ENCODE measurements at places on chromosomes 13 and 19. TPM values are rescaled to one million over a fixed set of nuclear protein-coding genes. Genes with fewer than 3 reads are reported as not detected.

WIZ gene
- polyA plus RNA-seq, result 29.8 TPM

KLF1 gene
- 0.33 TPM for polyA plus RNA-seq

FAM187B gene
- polyA plus RNA-seq, result 0.19 TPM

ATP8A2 gene
- 1.7 TPM for polyA plus RNA-seq

TMC4 gene
- 2.9 TPM for polyA plus RNA-seq

GRCh38 chr13:32040052-32040642, 8.6 kb downstream of the FRY start:
- no peak for DNase-seq

GRCh38 chr19:7762719-7763293, at the start of gene CLEC4M:
Gene CLEC4M (plus strand): TSS chr19:7763243. CDS start chr19:7763267, 24 bp downstream.
- DNase-seq, result no peak

DNA sequence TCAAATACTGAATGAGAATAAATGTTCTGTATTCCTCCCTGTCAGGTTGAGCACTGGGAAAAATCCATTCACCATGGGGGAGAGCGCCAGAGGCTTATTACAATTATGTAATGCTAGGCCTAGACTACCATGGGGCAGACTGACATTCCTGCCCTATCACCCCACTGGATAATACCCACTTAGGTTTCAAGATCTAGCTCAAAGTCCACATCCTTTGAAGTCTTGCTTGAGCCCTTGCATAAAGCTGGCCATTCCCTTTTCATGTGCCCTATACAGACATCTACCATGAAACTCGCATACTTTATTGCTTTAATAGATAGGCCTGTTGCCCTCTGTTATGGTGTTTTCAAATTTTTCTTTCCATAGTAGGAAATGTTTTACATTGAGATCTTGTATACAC, 149.3 kb downstream of the RGCC start:
- no peak for DNase-seq

DNA sequence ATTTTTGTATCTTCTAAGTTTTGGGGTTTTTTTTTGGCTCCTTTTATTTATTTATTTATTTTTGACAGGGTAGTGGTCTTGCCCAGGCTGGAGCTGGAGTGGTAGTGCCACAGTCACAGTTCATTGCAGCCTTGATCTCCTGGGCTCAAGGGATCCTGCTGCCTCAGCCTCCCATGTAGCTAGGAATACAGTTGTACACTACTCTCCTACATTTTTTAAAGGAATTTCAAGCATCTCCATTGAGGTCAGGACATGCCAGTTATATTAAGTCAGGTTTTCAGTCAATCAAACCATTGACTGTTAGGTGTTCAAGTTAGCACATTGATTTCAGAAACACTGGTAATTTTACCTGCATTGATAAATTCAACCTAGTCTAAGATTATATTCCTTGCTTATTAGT, 480.5 kb upstream of the SPRY2 start:
- DNase-seq, result no peak

GRCh38 chr13:77267362-77267761, 59.5 kb downstream of the MYCBP2 start:
- DNase-seq, result no peak

DNA sequence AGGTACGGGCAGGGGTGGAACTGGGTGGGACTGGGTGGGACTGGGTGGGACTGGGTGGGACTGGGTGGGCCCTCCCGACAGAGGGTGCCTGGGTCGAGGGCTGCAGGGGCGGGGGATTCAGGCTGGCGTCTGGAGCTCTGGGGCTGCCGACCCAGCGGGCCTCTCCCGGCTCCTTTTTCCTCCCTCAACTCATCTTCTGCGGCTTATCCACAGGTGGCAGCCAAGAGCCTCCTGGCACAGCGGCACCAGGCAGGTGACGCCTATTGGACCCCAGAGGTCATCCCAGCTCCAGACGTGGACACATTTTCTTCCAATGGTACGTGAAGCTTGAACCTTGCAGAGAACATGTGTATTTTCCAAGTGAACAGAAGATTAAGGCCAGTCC, 533 bp downstream of the ZNF544 start:
- DNase-seq, result peak; percentile 22

DNA sequence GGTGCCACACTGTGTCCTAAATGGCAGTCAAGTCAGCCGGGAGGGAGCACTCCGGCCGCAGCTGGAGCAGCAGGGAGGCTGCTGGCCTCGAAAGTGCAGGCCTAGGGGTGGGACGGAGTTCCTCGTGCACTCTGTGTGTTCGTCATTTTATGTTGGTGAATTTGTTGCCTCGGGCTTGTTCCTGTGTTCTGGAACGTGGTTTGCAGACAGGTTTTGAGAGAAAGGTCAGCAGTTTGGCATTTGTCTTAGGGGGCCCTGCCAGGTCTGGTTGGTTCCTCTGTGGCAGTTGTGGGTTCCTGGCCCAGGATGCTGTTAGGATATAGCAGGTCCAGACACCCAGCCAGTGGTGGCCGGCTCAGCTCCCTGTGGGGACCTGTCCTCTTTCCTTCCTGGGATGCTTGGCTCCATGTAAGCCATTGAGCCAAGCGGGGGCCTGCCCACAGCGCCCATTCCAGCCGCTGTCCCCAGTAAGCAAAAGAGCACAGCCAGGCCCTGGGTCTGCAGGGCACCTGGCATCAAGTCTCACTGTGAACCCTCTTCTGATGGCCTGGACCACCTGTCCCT, 30.0 kb downstream of the MPHOSPH8 start:
- no peak for DNase-seq

Data from muscle of back (tissue), 13 donors.